Muscle of leg (tissue), 16 donors: ENCODE measurements at places on chromosomes 3 and 15. TPM values are rescaled to one million over a fixed set of nuclear protein-coding genes. Genes with fewer than 3 reads are reported as not detected.

The IVD gene
- 30.5 TPM for total RNA-seq

The RAP2B gene
- total RNA-seq, result 7.2 TPM

The IMPG2 gene
- total RNA-seq, result 1.3 TPM

The EPHB1 gene
- total RNA-seq, result 3.5 TPM

The SERINC4 gene
- 0.18 TPM for total RNA-seq
